ENCODE measurements at places on chromosomes 13 and 19.

GRCh38 chr19:39641773-39642172 is 13.9 kb upstream of the LGALS16 start:
- DNase-seq = no peak

DNA sequence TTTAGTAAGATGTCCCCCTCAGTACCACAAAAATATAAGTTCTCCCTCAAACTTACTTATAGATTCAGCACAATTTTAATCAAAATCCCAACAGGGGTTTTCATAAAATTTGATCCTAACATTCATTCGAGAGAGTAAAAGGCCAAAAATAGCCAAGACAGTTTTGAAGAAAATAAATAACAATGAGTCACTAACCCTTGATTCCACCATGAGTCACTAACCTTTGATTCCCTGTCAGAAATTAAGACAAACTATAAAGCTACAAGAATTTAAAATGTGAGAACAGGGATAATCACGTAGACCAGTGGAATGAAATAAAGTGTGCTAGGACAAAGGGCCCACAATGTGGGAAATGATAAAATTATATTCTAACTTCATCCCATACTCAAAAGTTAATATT is 320.3 kb downstream of the SUCLA2 start:
- peak; percentile 61 for DNase-seq

DNA sequence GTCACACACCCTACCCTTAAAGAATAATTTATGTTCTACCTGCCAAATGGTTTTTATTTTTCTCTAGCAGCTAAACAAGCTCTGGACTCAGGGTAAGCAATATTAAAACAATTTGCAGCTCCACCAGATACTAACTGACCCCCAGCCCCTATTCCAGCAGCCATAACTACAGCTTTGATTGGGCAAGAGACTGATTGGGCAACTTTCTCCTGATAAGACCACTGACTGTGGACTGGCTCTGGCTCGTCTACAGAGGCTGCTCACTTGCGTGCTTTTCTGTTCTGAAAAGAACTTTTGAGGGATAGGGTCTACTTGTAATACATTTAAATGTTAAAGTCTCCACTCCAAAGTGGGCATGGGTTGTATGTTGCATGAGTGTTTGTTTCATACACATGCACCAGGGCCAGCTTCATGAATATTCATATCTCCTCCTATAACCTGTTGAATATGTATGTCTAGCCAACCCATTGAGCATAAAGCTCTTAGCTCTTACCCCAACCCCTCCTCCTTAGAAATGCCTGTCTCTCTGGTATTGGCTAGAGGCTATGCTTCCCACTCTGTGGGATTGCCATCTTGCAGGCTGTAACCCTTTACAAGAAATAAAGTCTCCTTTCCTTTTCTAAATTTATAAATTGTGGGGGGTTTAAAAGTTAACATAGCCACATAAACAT is 19.9 kb downstream of the OR7A5 start:
- no peak for DNase-seq

GRCh38 chr13:73428137-73428536 is 369.3 kb downstream of the KLF5 start:
- DNase-seq = peak; percentile 46
